ENCODE measurements at places on chromosomes 11 and 22.

DNA sequence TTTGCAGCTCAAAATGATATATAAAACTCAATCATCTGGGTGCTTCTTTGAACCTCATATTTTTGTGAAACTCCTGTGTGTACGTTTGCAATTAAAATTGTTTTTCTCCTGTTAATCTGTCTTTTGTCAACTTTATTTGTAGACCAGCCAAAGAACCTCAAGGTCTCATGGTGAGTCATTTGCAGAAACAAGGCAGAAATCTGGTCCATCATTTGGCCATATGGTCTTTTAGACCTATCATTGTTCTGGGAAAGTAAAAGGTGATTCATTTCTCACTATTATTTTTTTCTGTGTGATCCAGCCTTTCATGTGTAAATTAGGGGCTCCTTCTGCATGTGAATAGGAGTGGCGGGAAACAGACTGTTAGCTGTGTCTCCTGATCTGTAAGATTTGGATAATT lies 399.1 kb upstream of the DDI1 start:
- no peak for DNase-seq

GRCh38 chr22:42452456-42452855 lies 20.3 kb upstream of the NFAM1 start:
- no peak for DNase-seq

GRCh38 chr11:133107136-133107535 lies 425.2 kb downstream of the OPCML start:
- DNase-seq: no peak

- peak; percentile 60 for DNase-seq
Observed at GRCh38 chr11:58788355-58789023, 56.0 kb downstream of the GLYATL2 start.

DNA sequence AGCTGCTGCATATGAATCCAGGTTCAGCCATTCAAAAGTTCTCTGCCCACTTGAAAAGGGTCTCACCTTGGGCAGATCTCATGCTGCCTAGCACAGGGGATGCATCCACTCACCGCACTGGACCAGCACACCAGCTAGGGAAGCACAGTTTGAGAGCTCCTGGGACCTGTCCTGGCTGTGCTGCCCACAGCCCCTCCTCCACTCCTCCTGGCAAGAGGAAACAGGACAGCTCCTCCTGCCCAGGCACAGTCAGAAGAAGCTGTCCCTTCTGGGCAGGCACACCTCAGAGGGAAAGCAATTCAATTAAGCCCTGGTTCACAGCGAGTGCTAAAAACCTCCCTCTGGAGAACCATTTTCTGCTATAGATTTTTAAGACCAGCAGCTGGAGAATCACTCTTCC lies 146.7 kb downstream of the ST3GAL4 start:
- DNase-seq: no peak

- DNase-seq: no peak
Observed at GRCh38 chr11:19800714-19801519, 88.3 kb downstream of the NAV2 start.

GRCh38 chr22:28328756-28329155 lies 350.9 kb downstream of the TTC28 start:
- no peak for DNase-seq

DNA sequence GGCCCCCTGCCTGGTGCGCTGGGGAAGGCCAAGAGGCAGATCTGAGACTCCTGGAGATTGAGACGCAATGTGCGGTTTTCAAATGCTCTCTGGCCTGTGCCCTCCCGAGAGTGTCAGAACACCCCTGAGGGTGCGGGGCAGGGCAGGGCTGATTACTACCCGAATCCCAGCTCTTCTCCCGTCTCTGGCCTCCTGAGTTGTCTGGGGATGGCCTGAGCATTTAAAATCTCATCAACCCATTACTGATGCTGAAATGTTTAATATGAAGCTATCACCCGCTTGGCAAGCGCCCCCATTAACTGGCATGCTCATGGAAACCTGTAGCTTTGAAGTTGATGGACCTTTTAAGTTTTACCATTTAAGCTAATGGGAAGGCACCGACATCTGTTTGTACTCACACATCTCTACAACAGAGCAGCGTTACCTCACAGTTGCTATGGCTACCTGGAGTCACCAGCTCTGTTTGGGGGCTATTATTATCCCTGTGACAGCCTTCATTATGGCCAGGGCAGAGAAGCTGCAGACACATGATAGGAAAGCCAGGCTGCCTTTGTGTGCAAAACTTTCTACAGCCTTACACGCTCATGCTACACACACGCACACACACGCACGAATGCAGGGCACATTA lies 3.6 kb upstream of the MB start:
- DNase-seq: peak; percentile 20

DNA sequence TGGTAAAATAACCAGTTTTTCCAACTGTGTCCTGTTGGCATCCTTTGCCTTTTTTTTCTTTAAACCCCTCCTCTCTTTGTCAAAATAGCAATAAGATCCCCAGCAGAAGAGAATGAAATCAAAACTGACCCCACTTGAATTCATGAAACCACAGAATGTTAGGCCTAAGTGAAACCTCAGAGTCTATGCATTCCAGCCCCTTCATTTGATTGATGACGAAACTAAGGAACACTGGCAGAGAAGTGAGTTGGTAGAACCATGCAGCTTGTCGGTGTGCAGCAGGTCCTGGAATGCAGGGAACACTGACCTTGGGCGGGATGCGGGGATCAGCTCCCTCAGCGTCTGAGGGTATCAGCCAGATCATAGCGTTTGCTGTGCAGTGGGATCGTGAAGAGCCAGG lies 57.5 kb downstream of the GRK3 start:
- DNase-seq: no peak

DNA sequence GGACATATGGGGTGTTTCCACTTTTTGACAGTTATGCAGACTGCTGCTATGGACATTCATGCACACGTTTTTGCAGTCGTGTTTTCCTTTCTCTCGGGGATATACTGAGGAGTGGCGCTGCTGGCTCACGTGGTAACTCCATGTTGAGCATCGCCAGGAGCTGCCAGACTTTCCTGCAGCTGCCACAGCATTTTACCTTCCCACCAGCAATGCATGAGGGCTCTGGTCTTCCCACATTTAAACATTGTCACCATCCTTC lies 95.4 kb downstream of the TBC1D22A start:
- DNase-seq: no peak

- DNase-seq: no peak
Observed at GRCh38 chr22:43652845-43653244, 159.3 kb downstream of the EFCAB6 start.

DNA sequence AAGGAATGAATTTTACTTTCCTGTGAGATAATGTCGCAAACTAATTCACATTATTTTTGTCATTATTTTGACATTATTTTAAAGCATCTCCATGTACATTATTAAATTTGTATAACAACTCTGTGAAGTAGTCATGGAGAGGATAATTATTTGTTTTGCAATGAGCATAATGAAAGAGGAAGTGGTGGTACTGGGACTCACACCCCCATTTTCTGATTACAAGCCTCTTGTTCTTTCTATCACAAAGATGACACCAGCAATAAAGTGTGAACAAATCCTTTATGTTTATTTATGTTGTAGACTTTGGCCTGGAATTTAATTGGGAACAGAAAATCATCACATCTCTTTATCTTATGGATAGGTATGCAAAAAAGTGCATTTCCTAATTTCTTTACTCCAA lies 522.6 kb downstream of the TMEM135 start:
- no peak for DNase-seq

DNA sequence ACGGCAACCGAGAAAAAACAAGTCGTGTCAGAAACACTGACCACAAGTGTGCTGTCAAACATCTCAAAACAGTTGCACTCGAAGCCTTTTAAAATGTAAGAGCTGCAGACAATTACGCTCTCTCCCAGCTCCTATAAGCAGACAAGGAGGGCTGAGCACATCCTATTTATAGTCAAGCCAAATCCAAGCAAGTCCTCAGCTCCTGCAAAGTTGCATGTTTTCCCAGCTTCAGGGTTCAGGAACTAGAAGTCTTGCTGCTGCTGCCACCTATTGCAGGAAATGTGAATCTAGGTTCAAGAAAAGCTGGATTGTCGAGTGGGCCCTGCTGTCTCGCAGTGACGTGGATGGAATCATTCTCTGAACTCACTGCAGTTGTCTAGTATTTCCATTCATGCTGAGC lies 15.5 kb downstream of the EFCAB6 start:
- DNase-seq: peak; percentile 20

DNA sequence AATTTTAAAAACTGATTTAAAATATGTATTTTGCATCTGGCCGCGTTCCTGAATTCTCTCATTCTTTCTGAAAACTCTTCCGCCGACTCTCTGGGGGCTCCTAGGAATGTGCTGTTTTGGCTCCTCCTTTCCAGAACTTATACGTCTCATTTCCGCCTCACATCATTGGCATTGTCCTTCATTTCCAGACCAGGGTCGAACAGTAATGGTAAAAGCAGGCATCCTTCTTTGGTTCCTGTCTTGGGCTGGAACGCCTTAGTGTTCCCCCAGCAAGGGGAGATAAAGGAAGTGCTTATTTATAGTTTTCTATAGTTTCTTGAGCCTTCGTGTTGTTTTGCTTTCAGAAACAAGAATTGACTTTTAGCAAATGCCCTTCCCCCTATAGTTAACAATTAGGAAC lies 10.9 kb upstream of the TNNT3 start:
- DNase-seq: no peak

- no peak for DNase-seq
Observed at GRCh38 chr11:65300621-65301275, 13.9 kb upstream of the CDC42EP2 start.

- DNase-seq: peak; percentile 89
Observed at GRCh38 chr11:121722431-121723245, 269.9 kb upstream of the SORL1-AS1 start.

- DNase-seq: peak; percentile 59
Observed at GRCh38 chr11:47538741-47539565, 14.0 kb downstream of the CELF1 start.

DNA sequence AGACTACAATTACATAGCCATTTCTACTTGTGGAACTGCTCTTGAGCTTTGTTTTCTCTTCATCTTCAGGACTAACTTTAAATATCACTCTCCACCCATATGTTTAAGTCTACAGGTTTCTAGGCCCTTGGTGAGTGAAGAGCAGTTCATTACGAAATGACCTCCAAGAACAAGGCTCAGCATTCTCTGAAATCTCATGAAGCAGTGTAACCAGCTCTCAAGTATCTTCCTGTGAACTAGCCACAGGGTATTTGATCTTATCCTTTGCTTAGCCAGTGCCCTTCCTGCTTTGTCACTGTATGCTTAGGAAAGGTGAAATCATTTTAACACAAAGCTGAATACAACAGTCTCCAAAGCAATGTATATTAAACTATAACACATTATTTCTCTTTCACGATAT lies 20.4 kb upstream of the LYVE1 start:
- no peak for DNase-seq

DNA sequence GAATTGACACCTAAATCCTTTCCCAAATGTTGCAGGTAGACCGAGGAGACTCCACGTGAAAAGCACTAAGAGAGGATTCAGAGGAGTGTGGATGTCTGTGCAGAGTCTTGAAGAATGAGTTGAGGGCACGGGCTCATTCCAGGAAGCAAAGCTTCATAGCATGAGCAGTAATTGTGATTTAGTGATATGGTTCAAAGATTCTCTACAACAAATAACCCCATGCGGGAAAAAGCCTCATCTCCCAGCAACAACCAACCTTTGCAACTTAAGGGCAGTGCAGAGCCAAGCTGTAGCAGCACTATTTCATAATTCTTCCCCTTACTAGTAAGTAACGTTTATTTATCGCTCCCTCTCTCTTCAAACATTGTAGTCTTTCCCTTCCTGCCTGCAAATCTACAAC lies 87.5 kb upstream of the CLMP start:
- DNase-seq: no peak

GRCh38 chr11:1453611-1454034 lies 33.0 kb downstream of the MOB2 start:
- DNase-seq: no peak

DNA sequence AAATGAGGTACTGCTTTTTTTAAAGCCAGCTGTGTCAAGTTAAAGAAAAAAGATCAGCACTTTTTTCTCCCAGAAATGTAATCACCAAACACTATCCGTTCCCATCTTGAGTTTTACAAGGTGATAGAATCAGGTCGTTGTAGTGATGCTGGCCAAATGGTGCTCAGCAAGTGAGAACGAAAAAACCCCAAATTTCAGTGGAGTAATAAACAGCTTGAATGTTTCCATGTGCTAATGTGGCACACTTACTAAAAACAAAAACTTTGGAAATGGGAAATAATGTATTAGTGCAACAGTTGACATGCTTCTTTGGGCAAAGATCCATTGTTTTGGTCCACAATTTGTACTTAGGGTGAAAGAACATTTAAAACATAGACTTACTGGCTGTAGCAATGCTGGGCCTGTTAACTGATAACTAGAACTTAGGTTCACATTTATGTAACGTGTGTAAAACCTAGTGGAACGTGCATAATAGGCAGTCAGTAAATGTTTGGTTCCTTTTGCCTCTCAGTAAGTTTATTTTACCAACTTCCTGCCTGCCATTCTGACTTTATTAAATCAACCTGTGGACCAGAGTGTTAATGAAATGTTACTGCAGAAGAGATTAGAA lies 15.4 kb upstream of the GDPD4 start:
- DNase-seq: no peak

- no peak for DNase-seq
Observed at GRCh38 chr11:88332851-88333250, 4.7 kb downstream of the CTSC start.

DNA sequence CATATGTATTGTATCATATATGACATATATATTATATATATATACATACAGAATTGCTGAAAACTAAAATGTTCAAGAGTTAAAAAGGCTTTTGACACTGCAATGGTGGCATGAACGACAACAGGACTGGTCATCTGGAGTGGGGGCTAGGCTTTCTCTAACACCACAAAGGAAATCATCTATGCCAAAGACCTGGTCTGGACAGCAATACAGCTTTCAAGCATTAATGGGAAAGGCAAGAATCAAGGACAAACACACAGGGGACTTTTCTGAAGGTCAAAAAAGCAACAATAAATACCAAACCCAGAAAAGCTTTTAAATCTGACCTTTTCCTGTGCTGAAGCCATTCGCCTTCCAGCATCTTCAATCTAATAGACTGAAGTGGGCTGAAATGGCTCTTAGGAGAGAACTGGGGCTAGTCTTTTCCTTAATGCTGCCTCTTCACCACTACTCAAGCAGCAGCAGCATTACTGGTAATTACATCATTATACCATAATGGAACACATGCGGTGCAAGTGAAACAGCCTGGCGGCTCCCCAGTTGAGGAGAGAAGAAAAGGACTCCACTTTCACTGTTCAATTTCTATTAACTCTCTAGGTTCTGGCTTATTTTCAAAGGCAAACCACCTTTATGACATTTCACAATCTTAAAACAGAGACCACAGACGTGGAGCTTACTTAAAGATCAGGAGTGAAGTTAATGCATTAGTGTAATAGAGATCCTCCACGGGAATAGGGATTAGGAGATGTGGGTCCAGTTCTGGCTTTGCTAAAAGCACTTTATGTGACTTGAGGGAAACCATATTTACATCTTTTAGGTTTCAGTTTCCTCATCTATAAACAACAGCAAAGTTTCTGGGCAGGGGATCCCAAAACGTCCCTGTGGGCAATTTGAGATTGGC lies 63.0 kb downstream of the GAB2 start:
- peak; percentile 79 for DNase-seq

DNA sequence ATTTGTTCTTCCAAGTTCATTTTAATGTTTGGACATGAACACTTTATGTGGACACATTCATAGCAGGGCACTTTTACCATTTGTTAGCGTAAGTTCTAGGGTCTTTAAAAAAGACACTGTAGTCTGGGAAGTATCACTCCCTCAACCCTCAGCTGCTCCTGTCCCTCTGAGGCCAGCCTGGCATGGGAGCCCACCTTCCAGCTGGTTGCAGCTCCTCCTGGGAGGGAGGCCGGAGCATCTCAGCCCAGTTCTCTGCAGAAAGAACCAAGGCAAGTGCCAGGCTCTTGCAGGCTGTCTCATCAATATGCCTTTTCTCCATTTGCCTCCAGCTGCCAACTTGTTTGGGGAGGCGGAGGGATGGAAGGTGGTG lies 150.6 kb downstream of the OPCML start:
- no peak for DNase-seq

All from NCI-H345 (cell line).